Stimulated activated CD8-positive, alpha-beta memory T cell treated with anti-CD3 and anti-CD28 coated beads, Interleukin-15, amount 100 ng/mL, for 1 hour (primary cell): ENCODE measurements at places on chromosomes 16 and 17.

DNA sequence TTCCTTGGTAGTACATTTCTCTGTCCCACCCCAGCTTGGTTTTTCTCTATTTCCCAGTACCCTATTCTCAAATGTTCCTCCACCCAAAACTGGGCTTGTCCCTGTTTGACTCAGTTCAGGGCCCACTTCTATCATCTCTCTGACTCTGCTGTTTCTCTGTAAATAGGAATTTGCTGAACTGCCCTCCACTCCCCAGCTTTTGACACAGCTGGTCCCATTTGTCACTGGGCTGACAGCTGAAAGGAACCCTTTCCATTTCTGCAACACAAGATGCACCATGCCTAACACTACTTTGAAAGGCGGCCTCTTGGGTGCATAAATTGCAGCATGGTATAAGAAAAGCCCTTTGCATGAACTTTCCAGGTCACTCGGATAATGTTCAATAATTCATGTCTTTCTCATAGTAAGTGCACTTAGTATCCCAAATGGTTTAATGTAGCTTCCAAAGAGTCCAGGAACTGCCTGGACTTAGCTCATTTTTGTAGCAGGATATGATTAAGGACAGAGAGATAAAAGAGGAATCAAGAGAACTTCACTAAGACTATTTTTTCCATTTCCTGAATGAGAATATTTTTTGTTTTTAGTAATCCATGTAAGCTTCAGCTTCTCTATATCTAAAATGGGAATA, 256.7 kb downstream of the CDH11 start:
- no peak for DNase-seq

- DNase-seq = no peak
These were observed 99.2 kb downstream of the NTN1 start for GRCh38 chr17:9120471-9120870.

- no peak for DNase-seq
These were observed 3.3 kb downstream of the MAP2K6 start for GRCh38 chr17:69417545-69418483.

GRCh38 chr17:16007439-16007838, 7.8 kb downstream of the TTC19 start:
- DNase-seq = no peak

- DNase-seq = no peak
These were observed 13.1 kb downstream of the CDRT4 start for GRCh38 chr17:15454346-15454745.
